KBM-7 (cell line): ENCODE measurements at places on chromosomes 7 and 10.

DNA sequence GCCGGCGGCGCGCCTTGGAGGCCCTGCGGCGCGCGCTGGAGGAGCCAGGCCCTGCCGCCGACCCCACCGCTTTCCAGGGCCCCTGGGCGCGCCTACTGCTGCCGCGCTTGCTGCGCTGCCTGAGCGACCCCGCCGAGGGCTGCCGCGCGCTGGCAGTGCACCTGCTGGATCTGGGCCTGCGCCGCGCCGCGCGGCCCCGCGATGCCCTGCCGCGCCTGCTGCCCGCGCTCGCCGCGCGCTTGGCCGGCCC lies 280 bp downstream of the DNAAF5 start:
- no peak for DNase-seq

DNA sequence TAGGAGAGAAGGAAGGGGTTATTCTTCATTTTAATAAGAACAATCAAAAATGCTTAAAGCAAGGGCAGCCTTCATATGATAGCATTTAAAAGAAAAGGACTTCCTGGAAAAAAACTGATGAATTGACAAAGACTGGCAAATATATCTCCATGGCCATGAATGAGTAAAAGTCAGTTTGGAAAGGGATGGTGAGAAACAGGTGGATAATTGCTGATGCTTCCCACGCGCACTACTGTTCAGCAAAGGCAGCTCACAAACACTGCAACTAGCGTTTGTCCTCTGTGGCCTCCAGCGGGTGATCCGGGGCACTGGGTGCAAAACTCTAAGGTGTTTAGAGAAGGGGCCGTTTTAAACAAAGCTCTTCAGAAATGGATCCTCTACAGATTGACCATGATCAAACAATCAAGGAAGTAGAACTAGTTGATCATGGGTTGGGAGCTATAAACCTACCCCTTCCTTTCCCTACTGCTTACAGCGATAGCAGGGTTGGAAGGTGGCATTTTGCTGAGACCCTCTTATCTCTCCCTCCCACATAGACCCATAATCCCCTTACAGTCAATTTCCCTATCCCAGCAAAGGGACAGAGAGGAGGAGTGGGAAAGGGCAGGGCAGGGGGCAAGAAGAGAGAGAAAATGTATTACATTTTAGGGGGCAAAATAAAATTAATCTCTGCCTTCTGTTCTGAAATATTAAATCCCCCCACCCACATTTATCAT lies 53.8 kb downstream of the SMURF1 start:
- DNase-seq: no peak

DNA sequence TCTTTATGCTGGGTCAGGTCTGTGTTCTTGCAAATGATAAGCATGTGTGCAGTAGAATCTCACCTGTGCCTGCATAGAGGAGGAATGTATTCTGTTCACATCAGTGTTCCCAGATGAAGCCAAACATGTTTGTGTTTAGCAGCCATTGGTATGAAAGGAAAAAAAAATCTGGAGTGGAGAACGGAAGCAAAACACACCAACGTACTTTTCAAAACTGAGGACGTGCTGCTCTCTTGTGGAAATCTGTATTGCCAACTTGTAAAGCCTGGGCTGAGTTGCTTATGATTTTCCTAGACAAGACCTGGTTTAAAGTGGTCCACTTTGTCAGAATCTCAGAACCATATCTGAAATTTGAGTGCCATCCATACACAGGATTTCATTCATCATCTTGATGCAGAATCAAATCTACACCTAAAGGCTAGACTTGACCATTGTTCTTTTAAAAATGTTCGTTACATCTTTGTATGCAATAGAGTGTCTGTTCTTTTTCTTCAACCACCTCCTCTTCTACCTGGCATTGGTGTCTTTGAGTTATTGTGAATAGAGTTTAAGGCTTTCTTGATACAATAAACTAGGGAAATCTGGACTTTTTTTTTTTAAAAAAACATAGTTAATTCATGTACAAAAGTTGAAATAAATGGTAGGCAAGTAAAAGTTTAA lies 367.7 kb downstream of the PHF14 start:
- peak; percentile 36 for DNase-seq

DNA sequence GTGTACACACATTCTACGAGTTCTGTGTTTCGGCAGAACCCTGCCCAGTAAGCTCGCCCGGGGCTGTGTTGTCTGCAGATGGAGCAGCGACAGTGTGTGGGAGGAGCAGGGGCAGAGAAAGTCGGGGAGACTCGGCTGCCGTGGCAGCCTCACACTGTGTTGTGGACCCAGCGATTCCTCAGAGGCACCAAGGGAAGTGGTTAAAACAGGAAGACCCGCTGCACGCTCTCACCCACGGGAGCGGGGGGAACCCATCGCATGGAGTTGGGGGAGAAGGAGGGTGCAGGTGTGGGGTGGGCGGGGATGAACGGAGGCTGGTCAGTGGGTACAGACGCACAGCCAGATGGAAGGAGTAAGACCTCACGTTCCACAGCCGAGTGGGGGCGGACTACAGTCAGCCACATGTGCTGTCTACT lies 250.2 kb downstream of the ELFN1 start:
- peak; percentile 69 for DNase-seq

- DNase-seq: no peak
Observed at GRCh38 chr10:75654171-75654771, 222.8 kb downstream of the LRMDA start.

GRCh38 chr10:16483241-16483917 lies 38.3 kb downstream of the C1QL3 start:
- no peak for DNase-seq

DNA sequence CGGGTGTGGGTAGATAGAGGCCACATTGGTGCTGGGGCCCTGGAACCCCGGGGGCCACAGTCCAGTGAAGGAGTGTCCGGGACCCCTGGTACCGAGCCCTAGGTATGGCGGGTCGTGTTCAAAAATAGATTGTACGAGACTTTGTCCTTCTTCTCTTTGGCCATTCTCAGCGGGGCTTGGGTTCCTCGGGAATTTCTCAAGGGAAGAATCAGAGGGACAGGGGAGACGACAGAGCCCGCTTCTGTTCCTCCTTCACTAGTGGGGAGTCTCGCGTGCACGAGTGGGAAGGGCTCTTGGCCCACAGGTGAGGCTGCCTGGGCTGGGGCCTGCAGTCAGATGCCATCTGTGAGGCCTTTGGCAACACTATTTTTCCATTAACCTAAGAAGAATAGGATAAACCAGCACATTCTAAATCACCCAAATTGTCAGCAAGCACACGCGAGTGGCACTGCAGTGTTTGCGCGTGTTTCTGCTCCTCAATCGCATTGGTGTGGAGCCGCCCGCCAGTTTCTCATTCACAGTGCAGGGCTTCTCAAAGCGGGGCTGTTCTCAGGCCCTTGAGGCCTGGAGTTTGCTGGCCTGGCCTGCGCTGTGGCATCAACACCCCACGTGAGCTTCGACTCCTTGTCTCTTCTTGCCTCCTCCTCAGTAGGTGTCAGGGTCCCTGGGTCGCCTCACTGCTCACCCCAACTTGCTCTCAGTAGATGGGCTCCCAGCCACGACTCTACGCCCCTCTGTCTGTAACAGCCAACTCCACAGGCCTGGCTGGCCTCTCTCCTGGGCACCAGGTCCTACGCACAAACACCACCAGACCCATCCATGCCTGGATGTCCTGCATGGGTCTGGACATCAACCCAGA lies 187.6 kb upstream of the SHH start:
- DNase-seq: no peak

- DNase-seq: no peak
Observed at GRCh38 chr7:100676501-100677306, 3.2 kb downstream of the GNB2 start.

GRCh38 chr7:105088456-105088855 lies 74.5 kb downstream of the KMT2E start:
- no peak for DNase-seq

GRCh38 chr10:47116445-47116844 lies 183.6 kb upstream of the GDF10 start:
- DNase-seq: no peak

DNA sequence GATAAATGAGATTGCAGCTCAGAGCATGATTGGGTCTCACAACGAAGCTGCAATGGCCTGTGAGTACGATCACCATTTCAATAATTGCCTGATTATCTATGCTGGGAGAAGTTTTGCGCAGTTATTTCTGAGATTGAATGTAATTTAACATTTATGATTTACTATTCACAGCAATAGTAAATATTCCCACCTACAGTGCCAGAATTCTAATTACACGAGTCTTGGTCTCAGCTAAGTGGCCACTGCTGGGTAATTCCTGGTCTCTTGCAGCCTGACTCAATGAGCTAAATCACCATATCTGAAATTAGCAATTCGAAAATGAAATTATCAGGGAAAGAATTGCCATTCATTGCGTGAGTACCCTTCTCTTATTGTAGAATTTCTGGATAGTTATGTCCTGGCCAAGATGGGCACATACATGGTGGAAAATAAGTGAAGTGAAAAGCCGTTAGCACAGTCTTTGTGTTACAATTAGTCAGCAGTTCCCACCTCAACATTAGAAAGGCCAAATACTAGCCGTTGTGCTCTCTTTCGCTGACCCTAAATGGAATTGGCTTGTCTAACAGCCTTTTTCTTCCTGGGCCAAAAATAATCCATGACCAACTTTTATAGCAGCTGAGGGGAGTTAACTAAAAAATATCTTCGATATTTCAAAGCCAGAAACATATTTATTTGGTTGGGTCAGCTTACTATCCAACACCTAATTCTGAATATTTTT lies 681.0 kb upstream of the C7orf33 start:
- no peak for DNase-seq

DNA sequence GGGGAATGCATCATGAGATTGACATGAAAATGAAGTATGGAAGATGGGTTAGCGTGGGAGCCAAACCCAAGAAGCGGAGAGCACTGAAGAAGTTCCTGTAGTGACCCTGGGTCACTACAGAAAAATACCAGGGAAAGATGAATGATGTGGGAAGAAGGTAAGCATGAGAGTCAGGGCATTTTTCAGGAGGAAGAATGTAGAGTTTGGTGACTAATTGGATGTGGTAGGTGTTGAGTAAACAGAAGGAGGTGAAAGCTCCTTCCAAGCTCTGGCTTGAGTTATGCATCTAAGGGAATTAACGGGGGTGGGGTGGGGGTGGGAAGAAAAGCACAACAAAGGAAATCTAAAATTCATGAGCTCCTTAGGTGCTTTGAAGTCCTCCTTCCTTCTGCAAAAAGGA lies 238.1 kb upstream of the AOAH start:
- DNase-seq: no peak

DNA sequence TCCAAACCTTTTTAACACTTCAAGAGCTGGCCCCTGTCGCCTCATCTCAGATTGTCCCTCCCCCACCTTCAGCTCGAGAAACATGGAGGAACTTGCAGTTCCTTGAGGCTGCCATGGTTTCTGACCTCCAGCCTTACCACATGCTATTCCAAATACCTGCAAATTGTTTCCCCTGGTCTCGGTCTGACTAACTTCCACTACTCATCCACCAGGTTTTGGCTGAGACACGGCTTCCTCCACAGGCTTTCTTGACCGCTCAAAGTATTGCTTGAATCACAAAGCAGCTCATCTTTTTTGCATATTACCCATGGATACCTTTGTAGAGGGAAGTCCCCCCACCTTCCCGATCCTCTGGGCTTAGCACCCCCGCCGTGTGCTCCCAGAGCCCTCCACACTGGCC lies 5.2 kb upstream of the SAMD8 start:
- no peak for DNase-seq

GRCh38 chr7:137390076-137390475 lies 46.5 kb upstream of the PTN start:
- no peak for DNase-seq

DNA sequence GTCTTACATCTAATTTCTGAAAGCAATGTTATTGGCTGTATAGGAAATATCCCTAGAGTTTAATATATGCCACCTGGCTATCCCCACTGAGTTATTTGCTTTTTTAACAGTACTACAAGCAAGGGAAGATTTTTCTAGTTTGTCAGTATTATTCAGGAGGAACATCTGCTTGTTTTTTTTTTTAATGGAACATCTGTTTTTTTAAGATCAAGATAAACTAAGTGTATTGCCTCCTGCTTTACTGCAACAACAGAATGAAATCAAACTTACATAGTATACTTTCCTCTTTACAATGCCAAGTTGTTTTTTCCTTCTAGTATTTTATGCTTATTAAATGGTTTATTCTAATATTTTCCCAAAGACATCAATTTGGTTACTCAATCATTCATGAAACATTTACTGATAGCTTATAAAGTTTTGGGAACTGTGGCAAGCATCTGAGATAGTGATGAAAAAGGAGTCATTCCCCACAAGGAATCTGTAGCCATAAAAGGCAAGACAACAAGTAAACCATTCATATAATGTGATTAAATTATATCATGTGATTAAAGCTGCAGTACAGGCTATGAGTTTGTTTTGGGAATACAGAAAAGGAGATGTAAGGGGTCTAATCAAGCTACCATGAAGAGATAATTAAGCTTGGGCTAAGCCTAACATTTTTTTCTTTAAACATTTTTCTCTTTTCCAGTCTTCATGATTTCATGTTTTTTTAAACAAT lies 17.4 kb downstream of the MTPN start:
- no peak for DNase-seq

DNA sequence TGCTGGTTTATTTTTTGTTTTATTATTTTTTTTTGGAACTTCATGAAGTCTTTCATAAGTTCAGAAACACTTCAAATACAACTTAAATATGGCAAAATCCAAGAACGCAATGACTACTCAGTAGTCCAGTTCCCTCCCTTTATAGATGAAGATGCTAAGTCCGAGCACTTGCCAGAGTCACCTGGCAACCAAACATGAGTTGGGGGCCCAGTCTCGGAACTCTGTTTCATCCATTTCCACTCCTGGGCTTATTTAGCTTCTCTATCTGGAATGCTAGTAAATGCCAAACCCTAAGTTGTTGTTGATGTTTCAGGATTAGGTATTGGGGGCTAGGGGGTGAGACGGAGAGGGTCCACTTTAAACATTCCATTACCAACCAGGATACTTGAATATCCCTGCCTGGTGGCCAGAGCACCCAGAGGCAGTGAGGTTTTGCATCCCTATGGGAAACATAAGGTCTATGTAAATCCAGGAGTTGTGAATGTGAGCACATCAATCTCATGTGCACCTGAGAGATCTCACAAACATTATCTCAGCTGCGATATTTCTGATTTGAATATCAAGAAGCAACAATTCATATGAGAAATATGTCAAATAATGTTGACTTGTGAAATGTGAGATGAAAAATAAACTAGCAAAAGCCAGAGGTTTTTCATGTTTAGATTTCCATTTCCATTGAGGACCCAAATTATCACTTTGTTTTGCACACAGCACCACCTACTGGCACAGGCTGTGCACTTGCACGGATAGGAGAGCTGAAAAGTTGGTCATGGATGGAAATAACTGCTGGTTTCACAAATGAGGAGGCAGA lies 129.3 kb downstream of the PKD1L1 start:
- peak; percentile 67 for DNase-seq

- DNase-seq: no peak
Observed at GRCh38 chr10:112215342-112215774, 31.8 kb upstream of the GPAM start.

- no peak for DNase-seq
Observed at GRCh38 chr10:97895915-97896314, 46.3 kb downstream of the GOLGA7B start.

GRCh38 chr7:131040467-131040932 lies 287.2 kb upstream of the MKLN1 start:
- peak; percentile 76 for DNase-seq
